ENCODE measurements at places on chromosomes 12 and 14.

GRCh38 chr14:100872259-100873095, 31.0 kb downstream of the RTL1 start:
- no peak for DNase-seq

DNA sequence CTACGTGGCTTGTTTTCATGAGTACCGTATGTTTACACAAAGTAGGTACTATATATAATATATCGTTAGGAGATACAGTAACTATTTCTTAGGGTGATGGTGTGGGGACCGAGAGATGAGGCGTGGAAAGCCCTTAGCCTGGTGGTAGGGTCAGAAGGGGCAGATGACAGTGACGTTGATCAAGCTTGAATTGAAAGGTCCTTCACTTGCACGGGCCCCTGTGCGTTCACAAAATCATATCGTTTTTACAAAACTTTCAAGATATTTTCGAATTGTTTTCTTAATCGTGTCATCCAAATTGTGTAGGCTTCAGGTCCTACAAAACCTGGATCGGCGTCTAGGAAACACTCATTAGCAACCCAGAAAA, 881 bp upstream of the SOS2 start:
- no peak for DNase-seq

- DNase-seq = no peak
These were observed 2.5 kb downstream of the PTPN6 start for GRCh38 chr12:6953442-6954315.

DNA sequence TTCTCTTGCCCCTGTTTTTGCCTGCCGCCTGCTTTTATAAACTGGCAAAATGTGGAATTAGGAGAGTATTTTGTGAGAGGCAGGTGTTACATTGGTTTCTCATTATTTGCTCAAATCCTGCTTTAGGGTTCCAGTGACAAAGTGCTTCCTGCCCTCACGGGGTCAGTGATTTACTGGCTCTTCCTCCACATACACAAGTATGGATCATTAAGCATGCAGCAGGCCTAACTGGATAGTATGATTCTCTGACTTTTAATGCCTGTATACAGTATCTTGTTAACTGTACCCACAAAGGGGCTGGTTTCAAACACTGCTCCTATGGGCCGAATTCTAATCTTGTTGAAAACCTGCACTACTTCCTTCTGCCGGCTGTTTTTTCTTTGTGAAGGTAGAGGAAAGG, 63.2 kb downstream of the PTCSC3 start:
- no peak for DNase-seq

DNA sequence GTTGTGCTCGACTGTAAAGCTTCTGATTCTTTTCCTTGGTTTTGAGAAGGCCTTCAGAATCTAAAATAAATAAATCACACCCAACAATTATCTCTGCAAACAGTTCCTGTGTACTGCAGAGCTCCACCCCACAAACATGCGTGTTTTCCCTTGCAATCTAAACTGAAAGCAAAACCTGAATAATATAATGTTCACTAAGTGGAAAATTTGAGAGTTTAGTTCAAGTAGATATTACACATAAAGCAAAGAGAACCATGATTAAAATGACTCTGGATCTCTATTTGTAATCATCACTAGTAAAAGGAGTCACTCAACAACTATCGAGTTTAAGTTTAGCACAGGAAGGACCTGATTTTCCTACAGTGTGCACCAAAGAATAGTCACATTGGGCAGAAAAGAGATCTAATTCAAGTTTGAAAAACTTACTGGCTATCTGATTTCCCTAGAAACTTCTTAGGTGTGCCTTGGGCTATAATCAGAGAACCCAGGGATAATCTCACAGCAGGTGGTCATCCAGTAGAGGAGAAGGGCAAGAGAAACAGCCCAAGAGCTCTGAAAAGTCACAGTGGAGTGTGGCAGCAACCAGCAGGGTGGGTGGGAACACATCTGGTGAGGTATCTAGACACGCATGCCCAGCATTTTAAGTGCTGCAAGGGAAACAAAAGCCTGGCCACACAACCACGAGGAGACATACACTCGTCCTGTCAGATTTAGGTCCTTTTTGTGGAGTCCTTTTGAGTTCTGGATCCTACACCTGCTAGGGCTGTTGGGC, 25.4 kb downstream of the ATG14 start:
- no peak for DNase-seq

DNA sequence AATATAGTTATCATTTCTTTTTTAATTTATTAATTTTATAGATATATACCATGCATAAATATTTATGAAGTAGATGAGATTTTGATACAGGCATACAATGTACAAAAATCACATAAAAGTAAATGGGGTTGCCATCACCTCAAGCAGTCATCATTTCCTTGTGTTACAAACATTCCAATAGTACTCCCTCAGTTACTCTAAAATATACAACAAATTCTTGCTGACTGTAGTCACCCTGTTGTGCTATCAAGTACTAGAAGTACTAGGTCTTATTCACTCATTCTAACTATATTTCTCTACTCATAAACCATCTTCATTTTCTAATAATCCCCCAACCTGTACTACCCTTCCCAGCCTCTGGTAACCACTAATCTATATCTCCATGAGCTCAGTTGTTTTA, 432.6 kb upstream of the SYT1 start:
- DNase-seq = no peak

DNA sequence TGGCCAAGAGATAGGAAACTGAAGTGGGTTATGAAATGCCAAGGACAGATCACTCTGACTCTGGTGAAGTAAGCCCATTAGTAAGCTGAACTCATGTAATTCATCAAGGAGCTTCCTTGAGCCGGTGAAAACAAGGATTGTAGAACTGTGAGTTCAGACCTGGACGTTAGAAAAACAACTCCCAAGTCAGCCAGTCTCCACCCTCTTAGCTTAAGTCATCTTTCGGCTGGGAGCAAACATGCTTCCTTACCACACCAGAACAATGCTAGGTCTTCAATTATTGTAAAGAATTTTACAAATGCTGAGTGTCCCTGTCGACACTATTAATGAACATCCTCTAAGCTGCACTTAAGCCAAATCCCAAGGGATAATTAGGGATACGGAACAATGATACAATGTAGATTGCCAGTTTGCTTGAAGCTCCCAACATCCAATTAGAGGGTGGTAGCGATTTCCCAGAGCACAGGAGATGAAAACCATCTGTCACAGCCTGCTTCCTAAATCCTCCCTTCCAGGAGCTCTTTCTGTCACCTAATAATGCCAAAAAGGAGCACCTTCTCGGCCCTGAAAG, 45.7 kb upstream of the VASH1 start:
- DNase-seq = no peak

DNA sequence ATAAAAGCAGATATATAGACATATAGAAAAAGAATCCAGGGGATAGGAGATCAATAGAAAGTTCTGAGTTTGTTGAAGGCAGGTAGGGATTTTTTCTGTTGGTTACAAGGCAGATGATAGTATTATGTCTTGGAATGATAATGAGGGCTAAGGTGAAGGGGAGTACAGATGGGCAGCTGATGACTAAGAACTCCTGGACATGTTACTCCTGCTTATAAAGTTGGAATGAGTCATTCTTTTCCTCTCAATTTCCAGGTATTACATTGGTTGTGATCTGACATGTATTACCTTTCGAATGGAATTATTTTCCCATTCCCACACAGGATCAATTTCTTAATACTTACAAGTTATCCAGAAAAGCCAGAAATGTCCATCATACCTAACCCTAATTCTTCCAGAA, 545.2 kb upstream of the MGAT4C start:
- DNase-seq = no peak

DNA sequence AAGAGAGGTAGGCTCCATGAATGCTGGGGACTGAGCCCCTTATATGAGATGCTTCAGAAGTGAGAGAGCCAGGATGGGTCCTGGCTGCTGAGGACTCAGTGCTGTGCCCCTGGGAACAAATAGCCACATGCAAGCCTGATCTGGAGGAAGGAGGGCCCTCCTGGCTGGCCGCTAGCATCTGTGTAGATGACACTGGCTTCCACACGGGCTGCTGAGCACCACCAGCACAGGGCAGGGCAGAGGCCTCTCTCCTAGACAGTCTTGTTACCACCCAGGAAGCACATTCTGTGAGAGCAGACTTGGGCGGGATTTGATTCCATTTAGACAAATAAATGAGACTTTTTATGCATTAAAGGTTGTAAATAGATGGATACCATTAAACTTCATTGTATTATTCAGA, 48.0 kb downstream of the ZNF664 start:
- no peak for DNase-seq

GRCh38 chr14:88195676-88196075, 127.4 kb downstream of the KCNK10 start:
- no peak for DNase-seq

DNA sequence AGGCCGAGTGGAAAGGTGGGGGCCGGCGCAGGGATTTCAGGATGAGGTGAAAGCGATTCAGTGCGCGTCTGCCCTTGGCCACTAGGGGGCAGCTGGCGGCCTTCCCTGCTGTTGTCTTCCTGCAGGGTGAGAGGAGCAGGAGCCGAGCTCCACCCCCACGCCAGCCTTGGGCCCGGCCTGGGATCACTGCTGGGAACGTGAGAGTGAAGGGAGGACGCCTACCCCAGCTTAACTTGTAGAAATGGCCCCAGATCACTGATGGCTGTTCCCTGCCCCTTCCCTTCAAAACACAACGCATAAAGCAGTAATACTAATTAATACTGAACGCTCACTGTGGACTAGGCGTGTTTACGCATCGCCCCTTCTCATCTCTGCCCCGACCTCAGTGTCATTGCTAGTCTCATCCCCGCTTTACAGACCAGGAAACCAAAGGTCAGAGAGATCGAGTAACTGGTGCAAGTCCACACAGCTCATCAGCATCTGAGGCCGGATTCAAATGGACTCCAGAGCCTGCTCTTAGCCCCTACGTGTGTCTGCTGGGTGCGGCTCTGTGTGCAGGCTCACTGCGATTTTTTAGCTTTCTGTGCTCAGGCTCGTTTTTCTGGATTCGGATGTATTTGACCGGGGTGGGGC, 24.3 kb downstream of the MVK start:
- peak; percentile 17 for DNase-seq

DNA sequence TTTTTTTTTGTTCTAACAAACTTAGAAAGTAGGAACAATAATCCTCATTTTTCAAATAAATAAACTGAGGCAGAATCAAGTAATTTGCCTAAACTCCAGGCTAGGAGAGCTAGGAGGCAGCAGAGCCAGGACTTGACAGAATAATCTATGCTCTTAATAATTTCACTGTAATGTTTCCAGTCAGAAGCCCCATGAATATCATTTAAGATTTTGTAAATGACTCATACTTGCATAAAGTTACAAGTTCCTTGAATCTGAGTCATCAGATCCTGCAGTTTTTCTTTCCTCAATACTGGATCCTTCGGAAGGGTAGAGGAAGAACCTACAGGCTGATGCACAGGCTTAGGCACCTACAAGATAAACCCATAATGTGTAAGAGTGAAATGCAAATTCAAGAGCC, 29.0 kb downstream of the CAPRIN2 start:
- DNase-seq = peak; percentile 89

GRCh38 chr14:94008234-94008633, 11.1 kb downstream of the CCDC197 start:
- DNase-seq = no peak

- no peak for DNase-seq
These were observed 129.4 kb downstream of the PPM1H start for GRCh38 chr12:62805517-62805916.

DNA sequence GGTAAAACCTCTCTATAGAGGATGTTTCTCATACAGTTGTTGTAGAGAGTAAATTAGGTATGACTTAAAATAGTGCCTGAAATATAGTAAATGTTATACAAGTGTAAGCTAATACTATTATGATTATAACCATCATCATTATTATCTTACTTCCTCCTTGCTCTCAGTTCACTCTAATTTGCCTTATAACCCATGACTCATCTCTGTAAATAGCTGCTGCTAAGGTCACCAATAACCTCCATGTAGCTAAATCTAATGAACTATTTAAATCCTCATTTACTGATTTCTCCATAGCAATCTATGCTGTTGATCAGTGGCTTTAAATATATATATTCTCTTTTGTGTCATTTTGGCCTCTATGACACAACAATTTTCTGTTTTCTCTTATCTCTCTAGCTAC, 109.6 kb downstream of the RMST start:
- DNase-seq = no peak

DNA sequence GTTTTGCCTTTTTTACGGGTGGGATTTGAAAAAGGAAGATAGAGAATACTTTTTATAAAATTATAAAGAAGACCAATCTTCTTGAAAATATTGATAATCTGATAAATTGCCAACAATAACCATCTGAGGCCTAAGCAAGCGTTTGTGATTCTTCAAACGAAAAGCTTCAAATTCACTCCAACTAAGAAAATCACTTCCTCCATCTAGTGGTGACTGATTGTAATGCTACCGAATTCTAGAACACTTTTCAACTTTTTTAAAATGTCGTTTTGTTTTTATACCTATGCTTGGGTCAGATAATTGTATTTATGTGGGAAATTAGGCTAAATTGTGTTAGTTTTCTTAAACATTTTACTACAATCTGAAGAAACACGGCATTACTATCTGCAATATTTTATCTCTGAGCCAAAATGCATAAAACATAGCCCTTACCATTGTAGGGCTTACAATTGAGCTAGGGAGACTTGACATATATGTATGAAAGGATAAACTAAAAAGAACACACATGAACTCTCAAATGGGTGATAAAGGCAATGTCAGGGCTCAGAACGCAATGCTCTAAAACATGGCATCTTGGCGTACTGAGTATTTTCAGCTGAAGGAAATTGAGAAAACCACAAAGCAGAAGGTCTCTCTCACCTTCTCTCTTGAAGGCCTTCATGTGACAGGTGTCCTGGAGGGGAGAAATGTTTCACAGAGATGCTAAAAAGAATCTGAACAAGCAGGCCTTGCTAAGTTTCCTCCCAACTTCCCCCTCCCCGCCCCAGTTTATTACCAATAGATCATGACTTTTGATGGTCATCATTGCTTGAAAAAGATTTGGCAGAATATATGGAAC, 36.8 kb upstream of the G2E3 start:
- DNase-seq = peak; percentile 44

Data from SW 1271 (cell line).